NCI-H1694 (cell line): ENCODE measurements at places on chromosomes 13 and 19.

DNA sequence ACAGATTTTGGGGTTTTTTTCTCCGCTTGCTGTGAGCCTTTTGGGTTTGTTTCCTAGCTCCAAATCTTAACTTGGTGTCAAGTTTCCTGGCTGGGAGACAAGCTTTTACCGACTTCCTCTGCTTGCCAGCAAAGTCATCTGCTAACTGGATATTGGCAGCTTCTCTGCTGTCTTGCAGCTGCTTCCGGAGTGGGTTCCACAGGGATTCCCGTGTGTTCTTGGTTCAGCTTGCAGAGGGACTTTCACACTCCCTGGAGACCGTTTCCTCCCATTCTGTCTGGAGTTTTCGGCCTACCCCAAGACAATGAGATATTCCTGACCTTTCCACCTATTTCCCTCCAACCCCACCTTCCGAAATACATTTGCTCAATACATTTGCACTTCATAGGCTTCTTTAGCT lies 2.2 kb upstream of the COLGALT1 start:
- DNase-seq, result peak; percentile 24

- DNase-seq, result no peak
These were observed 20.1 kb upstream of the SLC39A3 start for GRCh38 chr19:2759965-2760364.

DNA sequence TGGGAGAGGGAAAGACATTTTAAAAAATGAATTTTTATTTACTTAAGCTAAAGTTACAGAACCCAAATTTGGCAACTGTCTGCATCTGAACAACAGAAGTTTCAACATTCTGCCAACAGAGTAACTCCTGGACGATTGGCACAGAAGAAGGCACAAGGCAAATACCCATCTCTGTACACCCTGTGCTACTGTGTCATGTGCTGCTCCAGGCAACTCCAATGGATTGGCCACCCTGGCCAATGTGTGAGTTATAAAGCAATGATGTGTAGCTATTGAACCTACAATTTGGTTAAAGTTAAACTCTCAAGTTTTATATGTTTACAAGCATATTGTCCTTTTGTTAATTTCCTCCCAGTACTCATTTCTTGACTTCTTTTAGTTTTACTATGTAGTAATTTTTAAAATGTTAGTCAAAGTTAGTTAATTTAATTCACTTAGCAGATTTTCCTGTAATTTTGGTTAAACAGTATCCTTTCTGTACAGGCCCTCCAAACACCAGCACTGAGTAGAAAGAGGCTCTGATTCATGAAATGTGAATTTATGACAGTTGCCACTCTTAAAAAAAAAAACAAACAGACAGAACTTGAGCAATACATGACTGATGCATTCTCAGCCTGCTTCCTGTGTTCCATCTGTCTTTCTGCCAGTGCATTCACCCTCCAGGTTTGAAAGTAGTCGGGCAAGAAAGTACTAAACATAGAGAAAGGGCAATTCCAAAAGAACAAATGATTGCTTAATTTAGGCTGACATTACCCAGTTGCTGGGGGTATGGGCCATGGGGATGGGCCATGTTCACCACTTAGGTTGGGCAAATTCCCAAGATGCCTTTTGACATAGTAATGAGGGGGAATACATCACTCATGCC lies 5.9 kb downstream of the STARD13 start:
- no peak for DNase-seq

DNA sequence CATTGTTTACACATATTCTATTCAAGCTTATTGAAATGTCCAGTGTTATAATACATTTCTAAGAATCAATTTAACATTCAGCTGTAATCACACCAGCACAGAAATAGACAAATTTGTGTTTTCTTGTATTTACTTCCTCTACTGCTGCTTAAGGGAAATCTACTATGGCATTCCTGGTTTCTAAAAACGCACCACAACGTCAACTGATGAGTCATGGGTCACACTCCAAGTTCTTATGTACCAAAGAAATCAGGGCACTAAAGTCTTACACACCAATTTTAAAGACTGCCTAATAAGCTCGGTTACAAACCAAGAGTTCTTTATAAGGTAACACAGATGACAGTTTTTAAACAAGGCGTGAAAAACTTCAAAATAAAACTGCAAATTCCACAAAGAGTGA lies 13.2 kb downstream of the LNX2 start:
- no peak for DNase-seq

GRCh38 chr13:42259515-42259914 lies 12.4 kb upstream of the AKAP11 start:
- DNase-seq, result no peak

DNA sequence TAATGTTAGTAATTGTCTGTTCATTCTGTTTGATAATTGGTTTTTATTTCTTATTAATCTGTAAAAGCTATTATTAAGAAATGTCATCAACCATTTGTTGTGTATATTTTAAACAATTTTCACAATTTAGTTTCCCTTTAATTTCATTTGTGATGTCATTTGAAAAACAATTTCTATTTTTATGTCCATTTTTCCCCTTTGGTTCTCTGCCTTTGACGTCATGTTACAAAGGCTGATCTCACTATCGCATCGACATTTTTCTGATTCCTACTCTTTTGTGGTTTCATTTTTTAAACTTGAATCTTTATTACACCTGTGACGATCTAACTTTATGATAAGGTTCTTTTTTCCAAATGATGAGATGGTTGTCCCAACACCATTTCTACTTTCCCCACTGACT lies 191.0 kb upstream of the ZNF507 start:
- no peak for DNase-seq

- DNase-seq, result peak; percentile 83
These were observed at the start of gene LRFN3 for GRCh38 chr19:35935911-35936737. Gene LRFN3, plus strand, starts transcription at chr19:35936374. Its CDS starts 3,052 bp downstream, at chr19:35939426.

DNA sequence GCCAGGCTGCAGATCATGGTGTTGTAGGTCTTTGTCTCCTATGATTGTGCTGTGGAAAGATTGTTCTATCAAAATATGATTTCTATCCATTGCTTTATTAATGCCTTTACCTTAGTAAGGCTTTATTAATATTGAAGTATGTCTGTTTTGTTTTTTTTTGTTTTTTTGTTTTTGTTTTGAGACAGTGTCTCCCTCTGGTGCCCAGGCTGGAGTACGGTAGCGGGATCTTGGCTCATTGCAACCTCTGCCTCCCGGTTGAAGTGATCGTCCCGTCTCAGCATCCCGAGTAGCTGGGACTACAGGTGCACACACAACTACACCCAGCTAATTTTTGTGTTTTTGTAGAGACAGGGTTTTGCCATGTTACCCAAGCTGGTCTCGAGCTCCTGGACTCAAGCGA lies 7.7 kb downstream of the IRGC start:
- no peak for DNase-seq

GRCh38 chr13:91139232-91139631 lies 208.3 kb upstream of the MIR17HG start:
- no peak for DNase-seq

DNA sequence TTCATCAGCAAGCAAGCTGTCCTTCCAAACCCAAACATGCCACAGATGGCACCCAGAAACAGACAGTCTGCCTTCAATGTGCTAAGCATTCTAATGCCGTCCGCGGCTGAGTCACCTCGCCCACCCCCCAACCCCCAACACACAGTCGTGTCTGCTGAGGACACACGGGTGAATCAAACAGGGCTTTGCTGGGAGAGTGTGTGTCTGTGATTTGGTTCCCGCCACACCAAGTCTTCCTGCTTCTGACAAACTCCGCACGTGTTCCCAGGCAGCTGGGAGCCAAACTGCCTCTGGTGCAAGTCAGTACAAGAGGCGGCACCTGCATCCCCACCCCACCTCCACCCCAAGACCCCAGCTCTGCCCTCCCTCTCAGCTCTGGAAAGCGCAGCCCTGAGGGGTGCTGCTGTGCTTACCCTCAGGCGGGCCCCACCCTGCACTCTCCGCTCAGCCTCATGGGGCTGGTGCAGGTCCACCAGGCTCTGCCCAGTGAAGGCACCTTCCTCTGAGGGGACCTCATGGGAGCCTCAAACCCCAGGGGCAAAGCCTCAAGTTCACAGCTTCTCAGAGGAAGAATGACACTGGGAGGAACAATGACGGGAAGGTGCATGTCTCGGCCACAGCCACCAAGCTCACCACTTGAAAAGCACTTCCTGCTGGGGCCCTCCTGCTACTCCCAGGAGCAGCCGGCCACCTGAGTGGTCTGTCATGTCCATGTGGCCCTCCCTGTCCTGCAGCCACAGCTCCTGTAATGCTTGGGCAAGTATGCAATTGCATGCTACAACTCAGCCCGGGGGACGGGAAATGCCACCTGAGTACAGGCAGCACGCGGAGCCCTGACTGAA lies 15.0 kb upstream of the SLC35E1 start:
- no peak for DNase-seq

GRCh38 chr13:72652681-72653080 lies 74.7 kb downstream of the MZT1 start:
- DNase-seq, result no peak

- DNase-seq, result no peak
These were observed 567 bp downstream of the EFNB2 start for GRCh38 chr13:106534639-106535551.

GRCh38 chr19:46134527-46134926 lies 10.0 kb upstream of the IGFL3 start:
- DNase-seq, result no peak

DNA sequence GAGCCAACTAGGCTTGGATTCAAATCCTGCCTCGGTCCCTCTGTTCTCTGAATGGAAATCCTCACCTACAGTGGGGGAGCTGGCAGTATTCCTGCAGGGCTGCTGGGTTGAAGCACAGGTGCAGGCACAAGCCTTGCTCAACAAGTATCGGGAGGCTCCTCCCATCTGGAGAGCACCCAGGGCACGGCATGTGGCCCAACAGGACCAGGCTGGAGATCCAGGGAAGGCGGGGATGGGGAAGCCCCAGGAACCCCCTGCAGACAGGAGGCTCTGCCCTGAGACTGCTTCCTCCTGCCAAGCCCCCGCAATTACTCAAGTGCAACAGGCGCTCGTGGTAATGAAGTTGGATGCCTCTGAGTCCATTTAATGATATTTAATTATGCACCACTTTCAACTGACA lies 128.0 kb upstream of the VSTM2B start:
- DNase-seq, result no peak

GRCh38 chr13:99173606-99174005 lies 27.0 kb upstream of the UBAC2 start:
- no peak for DNase-seq

GRCh38 chr13:66099825-66100224 lies 1130.3 kb downstream of the PCDH9 start:
- no peak for DNase-seq

DNA sequence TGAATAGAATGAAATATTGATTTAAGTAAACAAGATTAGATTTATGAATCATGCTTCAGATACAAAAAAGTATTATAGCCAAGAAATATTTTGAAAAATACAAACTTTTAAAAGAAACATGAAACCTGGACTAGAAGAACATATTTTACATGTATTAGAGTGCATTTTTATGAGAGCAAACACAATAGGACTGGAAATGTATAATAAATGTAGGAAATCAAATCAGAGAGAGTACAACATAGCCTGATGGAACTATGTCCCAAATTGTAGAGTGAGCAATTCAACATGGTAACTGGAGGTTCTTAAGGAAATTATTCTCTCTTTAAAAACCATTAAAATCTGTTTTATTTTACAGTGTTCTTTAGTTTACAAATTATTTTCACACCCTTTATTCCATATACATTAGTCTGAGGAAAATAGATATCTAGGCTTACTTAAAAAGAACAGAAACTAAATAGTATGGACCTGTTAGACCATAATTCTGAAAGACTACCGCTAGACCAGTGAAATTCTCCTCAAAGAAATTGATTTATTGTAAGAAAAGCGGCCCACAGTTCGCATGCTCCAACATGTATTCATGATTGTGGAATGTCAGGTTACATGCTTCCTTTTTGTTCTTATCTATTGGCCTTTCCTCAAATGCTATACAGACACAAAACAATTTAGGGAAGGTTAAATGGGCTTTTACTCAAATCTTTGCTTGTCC lies 1526.5 kb upstream of the SLC10A2 start:
- no peak for DNase-seq
